Neuronal stem cell (in vitro differentiated cells): ENCODE measurements at places on chromosomes 4 and X.

DNA sequence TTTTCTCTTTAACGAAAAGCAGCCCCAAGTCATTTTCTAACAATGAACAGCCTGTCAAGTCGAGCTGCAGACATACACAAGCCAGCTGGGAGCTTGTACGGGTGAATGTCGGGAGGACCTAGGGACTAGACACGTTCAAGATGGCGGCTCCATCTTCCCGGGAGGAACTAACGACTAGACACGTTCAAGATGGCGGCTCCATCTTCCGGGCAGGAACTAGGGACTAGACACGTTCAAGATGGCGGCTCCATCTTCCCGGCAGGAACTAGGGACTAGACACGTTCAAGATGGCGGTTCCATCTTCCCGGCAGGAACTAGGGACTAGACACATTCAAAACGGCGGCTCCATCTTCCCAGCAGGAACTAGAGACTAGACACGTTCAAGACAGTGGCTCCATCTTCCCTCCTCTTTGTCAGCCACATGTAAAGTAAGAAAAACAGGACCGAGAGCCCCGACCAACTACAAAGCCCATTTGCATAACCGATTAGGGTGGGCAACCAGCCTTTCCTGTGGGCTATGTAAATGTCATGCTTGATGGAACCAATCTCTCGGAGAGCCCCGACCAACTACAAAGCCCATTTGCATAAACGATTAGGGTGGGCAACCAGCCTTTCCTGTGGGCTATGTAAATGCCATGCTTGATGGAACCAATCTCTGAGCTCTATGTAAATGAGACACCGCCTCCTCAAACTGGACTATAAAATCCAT, 175.5 kb downstream of the DHRSX start:
- H3K4me3 ChIP-seq = no peak overlapping the region
- peaks cover 4% of the 10 kb centered on the region for H3K4me1 ChIP-seq
- DNase-seq = no peak
- H3K36me3 ChIP-seq = no peaks in the 10 kb centered on the region

- H3K4me1 ChIP-seq = peaks cover 9% of the 10 kb centered on the region
- H3K4me3 ChIP-seq = no peak overlapping the region
- no peaks in the 10 kb centered on the region for H3K27me3 ChIP-seq
- no peak for DNase-seq
- no peak overlapping the region for H3K27ac ChIP-seq
- no peaks in the 10 kb centered on the region for H3K36me3 ChIP-seq
Measured at GRCh38 chr4:139450586-139450985, 3.3 kb upstream of the RAB33B start.

- peaks cover 7% of the 10 kb centered on the region for H3K4me1 ChIP-seq
- no peak overlapping the region for H3K4me3 ChIP-seq
- peaks cover 58% of the 10 kb centered on the region for H3K27me3 ChIP-seq
- H3K36me3 ChIP-seq = no peaks in the 10 kb centered on the region
- DNase-seq = no peak
Measured at GRCh38 chr4:1174941-1175634, 2.7 kb upstream of the SPON2 start.

GRCh38 chr4:4860600-4861389, 1.3 kb downstream of the MSX1 start:
- peaks cover 92% of the 10 kb centered on the region for H3K27me3 ChIP-seq
- H3K4me1 ChIP-seq = peaks cover 13% of the 10 kb centered on the region
- no peak for DNase-seq
- H3K4me3 ChIP-seq = peak overlapping the region; percentile 9
- H3K36me3 ChIP-seq = no peaks in the 10 kb centered on the region
- H3K27ac ChIP-seq = no peak overlapping the region

- no peaks in the 10 kb centered on the region for H3K27me3 ChIP-seq
- no peak overlapping the region for H3K27ac ChIP-seq
- H3K4me1 ChIP-seq = no peaks in the 10 kb centered on the region
- DNase-seq = no peak
- no peak overlapping the region for H3K4me3 ChIP-seq
Measured at GRCh38 chr4:184860018-184860779, 34.4 kb upstream of the ACSL1 start.

- H3K27me3 ChIP-seq = no peaks in the 10 kb centered on the region
- H3K27ac ChIP-seq = no peak overlapping the region
- no peak overlapping the region for H3K4me3 ChIP-seq
- no peaks in the 10 kb centered on the region for H3K36me3 ChIP-seq
Measured at GRCh38 chr4:106695501-106696262, 327.1 kb upstream of the GIMD1 start.

GRCh38 chr4:57048590-57049304, 61.4 kb downstream of the IGFBP7 start:
- DNase-seq = no peak
- H3K4me3 ChIP-seq = no peak overlapping the region
- no peaks in the 10 kb centered on the region for H3K36me3 ChIP-seq
- H3K4me1 ChIP-seq = peaks cover 1% of the 10 kb centered on the region
- no peaks in the 10 kb centered on the region for H3K27me3 ChIP-seq

DNA sequence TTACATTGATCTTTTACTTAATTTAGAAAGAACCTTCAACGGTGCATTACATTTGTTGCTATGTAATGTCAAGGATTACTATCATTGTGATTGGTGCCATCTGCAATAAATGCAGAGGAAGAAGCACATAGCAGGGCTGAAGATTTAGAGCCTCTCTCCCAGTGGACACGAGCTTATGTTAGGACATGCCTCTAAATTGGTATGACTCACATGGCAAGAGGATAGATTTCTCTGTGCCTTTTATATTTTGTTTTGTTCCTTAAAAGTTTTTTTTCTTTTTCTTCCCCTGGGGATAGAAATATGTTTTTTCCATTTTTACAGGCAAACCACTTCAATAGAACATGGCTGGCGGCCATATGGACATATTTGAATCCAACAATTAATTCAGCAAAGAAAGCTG, 205.0 kb upstream of the HAND2 start:
- H3K27me3 ChIP-seq = no peaks in the 10 kb centered on the region
- no peaks in the 10 kb centered on the region for H3K36me3 ChIP-seq
- no peak overlapping the region for H3K27ac ChIP-seq

DNA sequence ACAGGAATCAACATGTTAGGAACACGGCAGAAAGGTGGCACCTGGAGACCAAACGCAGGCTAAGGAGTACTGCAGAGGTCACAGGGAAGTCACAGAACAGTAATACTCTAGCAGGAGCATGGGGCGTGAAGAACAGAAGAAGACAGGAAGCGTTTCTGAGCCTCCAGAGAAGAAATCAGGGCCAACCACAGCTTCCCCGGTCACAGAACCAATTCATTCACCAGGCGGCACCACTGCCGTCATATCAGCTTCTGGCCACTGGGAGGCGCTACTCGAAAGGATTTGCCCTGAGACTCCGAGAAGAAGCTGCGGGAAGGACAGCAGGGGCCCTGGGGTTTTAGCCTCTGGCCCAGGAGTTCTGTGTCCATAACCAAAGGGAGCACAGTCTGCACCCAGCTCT, 78.0 kb upstream of the DRD5 start:
- peak; percentile 51 for DNase-seq
- H3K36me3 ChIP-seq = no peaks in the 10 kb centered on the region
- no peaks in the 10 kb centered on the region for H3K4me1 ChIP-seq
- H3K4me3 ChIP-seq = no peak overlapping the region

DNA sequence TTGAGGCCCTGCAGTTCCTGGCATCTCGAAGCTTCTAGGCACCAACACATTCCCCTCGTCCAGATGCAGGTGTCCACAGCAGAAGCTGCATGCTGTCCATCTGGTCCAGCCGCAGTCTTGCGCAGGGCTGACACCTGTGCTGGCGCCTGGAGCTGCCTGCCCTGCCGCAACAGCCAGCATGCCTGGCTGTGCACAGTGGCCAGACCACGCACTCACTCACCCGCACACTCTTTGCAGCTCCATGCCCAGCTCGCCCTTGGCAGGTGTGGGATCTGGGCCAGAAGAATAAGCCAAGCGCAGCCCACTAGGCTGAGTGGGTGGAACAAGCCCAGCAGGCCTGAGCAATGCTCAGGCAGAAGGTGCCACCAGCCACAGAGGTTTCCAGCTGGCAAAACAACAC, 125.6 kb downstream of the PARM1 start:
- no peak overlapping the region for H3K27ac ChIP-seq
- no peak for DNase-seq
- H3K36me3 ChIP-seq = no peaks in the 10 kb centered on the region
- no peak overlapping the region for H3K4me3 ChIP-seq

GRCh38 chrX:9392445-9392844, 72.4 kb upstream of the TBL1X start:
- peaks cover 1% of the 10 kb centered on the region for H3K4me1 ChIP-seq
- no peaks in the 10 kb centered on the region for H3K36me3 ChIP-seq
- no peak overlapping the region for H3K4me3 ChIP-seq
- no peak for DNase-seq
- no peak overlapping the region for H3K27ac ChIP-seq

GRCh38 chr4:105145156-105145902, 1.3 kb upstream of the TET2 start:
- peaks cover 5% of the 10 kb centered on the region for H3K4me1 ChIP-seq
- DNase-seq = no peak
- no peak overlapping the region for H3K27ac ChIP-seq
- no peaks in the 10 kb centered on the region for H3K27me3 ChIP-seq

- no peak for DNase-seq
- peaks cover 10% of the 10 kb centered on the region for H3K4me1 ChIP-seq
- no peaks in the 10 kb centered on the region for H3K27me3 ChIP-seq
- no peak overlapping the region for H3K27ac ChIP-seq
Measured at GRCh38 chrX:68853665-68854251, 24.9 kb downstream of the EFNB1 start.
